ENCODE measurements at places on chromosomes 5 and 9.

DNA sequence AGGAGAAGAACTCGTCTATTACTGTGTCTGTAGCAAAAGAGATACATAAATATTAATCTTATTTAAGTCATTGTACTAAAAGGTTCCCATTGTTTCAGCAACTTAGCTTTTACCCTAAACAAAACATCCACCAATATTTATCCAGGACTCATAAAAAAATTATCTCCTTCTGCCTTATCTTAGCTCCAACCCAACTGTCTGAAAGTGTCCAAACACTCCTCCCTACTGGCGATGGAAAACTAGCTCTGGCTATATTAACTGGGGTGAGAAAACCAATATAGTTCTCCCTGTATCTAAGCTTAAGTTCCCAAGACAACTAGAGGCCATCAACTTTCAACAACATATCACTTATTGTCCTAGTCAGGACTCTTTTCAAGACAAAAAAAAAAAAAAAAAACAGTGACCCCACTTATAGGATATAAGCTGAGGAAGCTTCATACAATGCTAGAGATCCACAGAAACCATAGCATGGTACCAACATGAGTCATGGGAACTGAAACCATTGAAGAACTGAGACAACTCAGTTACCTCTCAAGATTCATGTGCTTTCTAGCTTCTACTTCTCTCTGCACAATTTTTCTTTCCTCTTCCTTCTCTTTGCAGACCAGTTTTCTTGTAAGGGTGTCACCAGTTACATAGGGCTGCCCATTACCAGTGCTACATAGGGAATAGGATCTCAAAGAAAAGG, 150.7 kb upstream of the RASA1 start:
- no peak for DNase-seq

- DNase-seq = no peak
Observed at GRCh38 chr5:91928754-91929521, 545.8 kb upstream of the ARRDC3 start.

DNA sequence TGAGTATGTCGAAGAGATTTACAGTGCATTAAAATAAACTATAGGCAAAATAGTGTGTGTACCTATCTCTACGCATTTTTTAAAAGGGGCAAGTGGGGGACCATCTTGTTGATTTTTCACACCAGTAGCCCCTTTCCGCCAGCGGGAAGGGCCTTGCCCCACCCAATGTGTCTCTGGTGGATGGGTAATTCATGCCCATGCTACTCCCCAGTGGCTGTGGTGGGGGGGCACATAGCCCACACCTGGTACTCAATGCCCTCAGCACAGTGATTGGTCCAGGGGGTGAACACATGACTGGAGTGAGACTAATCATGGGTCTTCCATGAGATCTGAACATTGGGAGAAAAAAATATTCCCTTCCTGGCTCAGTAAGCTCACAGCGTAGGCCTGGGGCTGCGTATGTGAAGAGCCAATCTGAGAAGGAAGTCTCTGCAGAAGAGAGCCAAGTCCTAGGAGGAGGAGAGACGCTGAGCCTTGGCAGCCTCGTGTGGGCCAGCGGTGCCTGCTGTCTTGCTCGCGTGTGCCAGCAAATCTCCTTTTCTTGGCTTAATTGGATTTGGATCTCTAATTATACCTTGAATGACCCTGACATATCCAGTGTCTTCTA, 103.4 kb downstream of the ADAMTS2 start:
- no peak for DNase-seq

GRCh38 chr5:38867032-38867398, 21.2 kb downstream of the OSMR start:
- DNase-seq = no peak
